ENCODE measurements at places on chromosomes 7 and 10.

GRCh38 chr7:142711746-142712616, 37.3 kb upstream of the PRSS1 start:
- peak; percentile 32 for DNase-seq

- no peak for DNase-seq
Observed at GRCh38 chr10:37003126-37003525, 122.3 kb upstream of the ANKRD30A start.

DNA sequence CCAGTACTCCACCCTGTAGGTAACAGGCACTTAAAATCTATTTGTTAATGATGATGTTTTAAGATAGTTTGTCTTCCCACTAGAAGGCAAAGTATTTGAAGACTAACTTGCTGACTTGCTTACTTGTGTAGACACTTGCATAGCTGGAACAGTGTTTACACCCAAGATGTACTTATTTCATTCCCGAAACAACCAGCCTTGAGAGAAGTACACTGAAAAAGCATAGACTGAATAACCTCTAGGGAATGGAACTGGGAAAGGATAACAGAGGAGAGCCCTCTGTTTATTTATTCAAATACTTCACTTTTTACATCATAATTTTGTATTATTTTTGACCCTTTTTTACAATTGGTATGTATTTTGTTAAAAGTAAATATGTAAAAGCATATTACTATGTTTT, 33.1 kb upstream of the TMEM26 start:
- DNase-seq: no peak

- DNase-seq: no peak
Observed at GRCh38 chr10:99531026-99531695, 1.6 kb upstream of the NKX2-3 start.

DNA sequence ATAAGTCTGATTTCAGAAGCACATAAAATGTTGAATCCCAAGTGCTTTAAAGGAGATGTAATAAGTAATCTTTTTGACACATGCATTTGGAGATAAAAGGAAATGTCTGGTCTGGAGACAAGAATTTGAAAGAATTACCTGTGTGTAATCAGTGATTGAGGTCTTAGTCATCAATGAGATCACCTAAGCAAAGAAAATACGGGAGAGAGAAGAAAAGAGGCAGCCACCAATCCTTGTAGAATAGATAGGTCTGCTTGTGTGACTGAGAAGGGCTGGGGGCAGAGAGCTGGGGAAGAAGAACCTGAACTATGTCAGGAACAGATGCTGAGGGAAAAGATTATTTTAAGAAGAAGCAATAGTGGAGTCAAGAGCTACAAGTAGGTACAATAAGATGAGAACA, 49.3 kb upstream of the ITPRID1 start:
- no peak for DNase-seq

- DNase-seq: peak; percentile 97
Observed at GRCh38 chr7:69934144-69934903, 336.0 kb downstream of the AUTS2 start.

DNA sequence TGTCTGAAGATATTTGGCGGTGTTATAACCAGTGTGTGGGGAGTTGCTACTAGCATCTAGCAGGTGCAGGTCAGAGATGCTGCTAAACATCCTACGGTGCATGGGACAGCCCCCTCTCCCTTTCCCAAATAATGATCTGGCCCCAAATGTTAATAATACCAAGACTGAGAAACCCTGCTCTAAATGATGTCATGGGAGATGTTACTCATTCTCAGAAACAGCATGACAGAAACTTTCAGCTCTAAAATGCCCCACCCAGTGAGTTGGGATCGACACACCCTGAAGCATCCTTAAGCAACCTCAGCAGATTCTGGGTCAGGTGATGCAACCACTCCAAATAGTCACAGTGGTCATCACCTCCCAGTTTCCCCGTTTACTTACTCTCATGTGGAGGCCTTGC, 108.8 kb upstream of the MPP7 start:
- no peak for DNase-seq

- DNase-seq: no peak
Observed at GRCh38 chr10:132048294-132048667, 17.5 kb upstream of the JAKMIP3 start.

- DNase-seq: peak; percentile 20
Observed at GRCh38 chr7:108452707-108453106, 3.5 kb downstream of the NRCAM start.

GRCh38 chr7:86643561-86644281, at the start of gene GRM3:
GRM3 (plus strand) TSS chr7:86643909; CDS start chr7:86765146, 121,237 bp downstream.
- DNase-seq: peak; percentile 7

DNA sequence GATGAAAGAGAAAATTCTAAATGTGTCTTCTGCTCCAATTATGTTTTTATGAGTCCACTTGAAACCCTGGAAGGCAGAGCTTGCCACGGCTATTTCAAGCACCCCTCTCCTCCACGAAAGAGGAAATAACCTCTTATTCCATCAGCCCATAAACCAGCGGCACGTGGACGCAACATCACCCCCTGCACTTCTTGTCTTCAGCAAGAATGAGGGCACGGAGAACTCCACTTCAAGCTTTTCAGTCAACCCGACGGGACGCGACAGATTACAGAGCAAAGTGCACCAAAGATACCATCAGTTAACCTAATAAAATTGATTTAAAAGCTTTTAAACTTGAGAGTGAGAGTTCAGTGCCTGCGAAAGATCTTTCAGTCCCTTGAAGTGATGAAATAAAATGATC, 406.3 kb downstream of the GALNT17 start:
- DNase-seq: no peak

DNA sequence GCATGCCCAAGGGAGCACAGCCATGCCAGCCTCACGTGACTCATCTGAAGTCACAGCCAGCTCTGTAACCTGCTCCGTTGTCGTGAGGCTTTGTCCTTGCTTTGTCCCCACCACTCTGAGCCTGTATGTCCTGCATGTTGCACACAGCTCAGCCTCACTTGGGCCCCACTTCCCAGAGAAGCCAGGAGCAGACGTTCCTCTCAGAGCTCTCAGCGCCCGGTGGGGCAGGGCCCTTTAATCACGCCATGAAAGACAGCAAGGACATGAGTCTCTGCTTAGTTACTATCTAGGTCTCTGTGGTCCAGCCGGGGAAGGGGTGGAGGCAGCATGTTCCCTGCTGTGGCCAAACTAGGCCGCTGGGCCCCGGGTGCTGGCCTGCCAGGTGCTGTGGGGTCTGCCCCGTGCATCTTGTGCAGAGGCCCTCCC, 127.4 kb upstream of the FAM20C start:
- no peak for DNase-seq

DNA sequence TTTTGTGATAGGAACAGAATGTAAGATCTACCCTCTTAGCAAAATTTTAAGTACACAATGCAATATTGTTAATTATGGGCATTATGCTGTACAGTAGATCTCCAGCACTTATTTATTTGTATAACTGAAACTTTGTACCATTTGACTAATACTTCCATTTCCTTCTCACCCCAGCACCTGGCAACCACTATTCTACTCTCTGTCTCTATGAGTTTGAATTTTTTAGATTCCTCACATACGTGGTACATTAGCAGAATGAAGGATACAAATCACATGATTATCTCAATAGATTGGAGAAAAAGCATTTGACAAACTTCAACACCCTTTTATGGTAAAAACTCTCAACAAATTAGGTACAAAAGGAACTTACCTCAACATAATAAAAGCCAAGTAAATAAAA, 90.3 kb upstream of the DLX6 start:
- DNase-seq: no peak

DNA sequence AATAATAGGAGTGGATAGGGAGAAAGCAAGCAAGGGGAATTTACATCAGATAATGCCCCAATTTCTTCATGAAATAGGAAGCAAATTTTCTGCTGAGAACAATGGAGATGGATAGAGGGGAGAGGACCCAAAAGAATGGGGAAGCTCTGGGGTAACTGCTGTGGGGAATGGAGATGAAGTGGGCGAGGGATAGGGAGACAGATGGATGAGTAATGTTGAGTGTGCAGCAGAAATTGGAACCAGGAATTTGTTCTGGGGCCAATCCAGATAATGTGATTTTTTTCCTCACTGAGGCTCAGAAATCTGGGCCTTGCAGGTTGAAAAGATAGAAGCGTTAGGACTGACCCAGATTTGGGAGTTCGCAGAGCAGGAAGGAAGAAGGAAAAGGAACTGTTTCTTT, 24.5 kb upstream of the MRC1 start:
- DNase-seq: no peak

GRCh38 chr10:31619531-31620061, 300.6 kb downstream of the ZEB1 start:
- no peak for DNase-seq

DNA sequence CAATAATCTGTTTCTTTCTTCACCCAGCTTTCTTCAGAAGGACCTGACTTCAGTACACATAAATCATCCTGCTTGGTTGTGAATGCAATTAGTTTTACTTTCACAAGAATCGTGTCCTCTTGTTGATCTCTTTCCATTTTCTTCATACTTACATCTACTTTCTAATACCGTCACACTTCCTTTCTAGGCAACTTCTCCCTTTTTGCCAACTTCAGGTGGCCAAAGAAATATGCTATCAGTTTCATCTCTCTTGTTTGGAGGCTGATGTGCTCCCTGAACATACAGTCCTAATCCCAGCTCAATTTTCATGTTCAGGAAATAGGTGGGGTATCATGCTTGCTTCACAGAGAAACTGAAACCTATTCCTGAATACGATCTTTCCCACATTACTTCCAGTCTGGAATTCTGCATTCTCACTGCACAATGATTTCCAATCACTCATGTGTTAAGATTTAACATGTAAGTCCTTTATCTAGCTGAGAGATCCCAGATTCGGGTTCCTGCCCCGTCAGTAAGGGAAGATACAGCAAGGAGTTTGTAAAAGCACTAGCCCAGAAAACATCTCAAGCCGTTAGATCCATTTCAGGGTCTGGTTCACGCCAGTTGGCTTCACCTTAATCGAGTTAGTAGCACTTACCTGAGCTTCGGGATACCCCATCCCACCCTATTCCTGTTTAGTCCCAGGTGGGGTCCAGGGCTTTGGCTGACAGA, 994 bp downstream of the SLC25A28 start:
- DNase-seq: no peak

DNA sequence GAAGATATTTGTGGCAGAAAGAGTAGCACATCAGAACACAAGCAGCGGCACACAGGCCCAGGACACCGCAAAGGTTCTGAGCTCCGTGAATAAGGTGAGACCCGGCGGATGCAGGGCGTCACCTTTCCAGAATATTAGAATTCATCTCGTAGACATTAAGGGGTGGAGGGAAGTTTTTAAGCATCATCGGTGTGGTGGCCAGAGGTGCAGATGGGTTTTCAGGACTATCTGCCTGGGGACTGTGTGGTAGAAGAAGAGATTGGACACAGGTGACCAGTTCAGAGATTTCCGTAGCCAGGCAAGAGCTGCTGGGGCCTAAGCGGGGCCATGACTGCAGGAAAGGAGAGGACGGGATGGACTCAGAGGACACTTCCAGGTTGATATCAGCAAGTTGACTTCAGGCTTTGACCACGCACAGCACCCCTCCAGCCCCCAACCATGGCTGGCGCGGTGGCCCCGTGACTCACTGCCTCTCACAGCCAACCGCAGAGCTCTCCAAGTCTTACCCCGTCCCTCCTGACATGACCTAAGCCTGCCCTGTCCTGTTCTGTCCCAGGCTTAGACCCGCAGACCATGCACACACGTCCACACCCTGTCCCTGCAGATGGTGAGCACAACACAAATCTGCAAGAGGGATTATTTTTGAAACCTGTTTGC, 97.2 kb downstream of the OAT start:
- no peak for DNase-seq
